ENCODE measurements at places on chromosomes 2 and 18. TPM values are rescaled to one million over a fixed set of nuclear protein-coding genes. Genes with fewer than 3 reads are reported as not detected.

VWC2L gene
- polyA plus RNA-seq, result not detected

CACNB4 gene
- 0.12 TPM for polyA plus RNA-seq

RAB6C gene
- 0.07 TPM for polyA plus RNA-seq

SCG2 gene
- polyA plus RNA-seq, result 0.12 TPM

LRATD1 gene
- polyA plus RNA-seq, result not detected

CDH19 gene
- polyA plus RNA-seq, result not detected

M1AP gene
- polyA plus RNA-seq, result not detected

FBLN7 gene
- 0.46 TPM for polyA plus RNA-seq

Measured in B cell (primary cell).